ENCODE measurements at places on chromosomes 2 and 18. TPM values are rescaled to one million over a fixed set of nuclear protein-coding genes. Genes with fewer than 3 reads are reported as not detected.

GRCh38 chr2:80700961-80701360 is 396.4 kb upstream of the LRRTM1 start:
- H3K4me3 ChIP-seq: no peak overlapping the region
- no peaks in the 10 kb centered on the region for H3K27me3 ChIP-seq
- H3K36me3 ChIP-seq: no peaks in the 10 kb centered on the region
- no peaks in the 10 kb centered on the region for H3K4me1 ChIP-seq
- no peak for DNase-seq

GRCh38 chr2:206435742-206436141 is 7.6 kb upstream of the ADAM23 start:
- no peaks in the 10 kb centered on the region for H3K27me3 ChIP-seq
- no peak overlapping the region for H3K4me3 ChIP-seq
- H3K36me3 ChIP-seq: no peaks in the 10 kb centered on the region

DNA sequence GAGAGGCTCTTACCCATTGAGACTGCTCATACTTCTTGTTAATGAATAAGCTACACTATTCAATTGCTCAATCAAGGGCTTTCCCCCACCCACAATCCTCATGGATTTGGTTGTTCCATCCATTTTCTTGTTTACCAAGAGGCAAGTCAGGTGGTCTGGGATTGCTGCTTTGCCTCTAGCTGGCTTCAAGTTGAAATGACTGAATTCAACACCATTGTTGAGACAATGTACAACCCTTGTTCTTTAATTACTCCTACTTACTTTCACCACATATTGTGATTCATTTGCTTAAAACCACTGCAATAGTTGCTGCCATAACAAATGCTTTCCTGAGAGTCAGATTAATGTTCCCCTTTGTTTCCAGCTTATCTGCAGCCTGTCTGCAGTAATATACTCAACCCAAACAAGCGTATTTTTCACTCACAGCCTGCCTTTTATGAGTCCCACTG is 532.2 kb downstream of the RIT2 start:
- DNase-seq: no peak
- no peaks in the 10 kb centered on the region for H3K36me3 ChIP-seq
- H3K27me3 ChIP-seq: no peaks in the 10 kb centered on the region
- H3K27ac ChIP-seq: no peak overlapping the region

GRCh38 chr2:26330604-26331003 is 15.3 kb upstream of the SELENOI start:
- no peak overlapping the region for H3K4me3 ChIP-seq
- H3K27ac ChIP-seq: no peak overlapping the region
- H3K27me3 ChIP-seq: no peaks in the 10 kb centered on the region
- DNase-seq: no peak

- H3K4me3 ChIP-seq: no peak overlapping the region
- no peak for DNase-seq
- no peaks in the 10 kb centered on the region for H3K27me3 ChIP-seq
- no peak overlapping the region for H3K27ac ChIP-seq
- H3K36me3 ChIP-seq: no peaks in the 10 kb centered on the region
Measured at GRCh38 chr18:62838475-62839098, 123.2 kb downstream of the PHLPP1 start.

DNA sequence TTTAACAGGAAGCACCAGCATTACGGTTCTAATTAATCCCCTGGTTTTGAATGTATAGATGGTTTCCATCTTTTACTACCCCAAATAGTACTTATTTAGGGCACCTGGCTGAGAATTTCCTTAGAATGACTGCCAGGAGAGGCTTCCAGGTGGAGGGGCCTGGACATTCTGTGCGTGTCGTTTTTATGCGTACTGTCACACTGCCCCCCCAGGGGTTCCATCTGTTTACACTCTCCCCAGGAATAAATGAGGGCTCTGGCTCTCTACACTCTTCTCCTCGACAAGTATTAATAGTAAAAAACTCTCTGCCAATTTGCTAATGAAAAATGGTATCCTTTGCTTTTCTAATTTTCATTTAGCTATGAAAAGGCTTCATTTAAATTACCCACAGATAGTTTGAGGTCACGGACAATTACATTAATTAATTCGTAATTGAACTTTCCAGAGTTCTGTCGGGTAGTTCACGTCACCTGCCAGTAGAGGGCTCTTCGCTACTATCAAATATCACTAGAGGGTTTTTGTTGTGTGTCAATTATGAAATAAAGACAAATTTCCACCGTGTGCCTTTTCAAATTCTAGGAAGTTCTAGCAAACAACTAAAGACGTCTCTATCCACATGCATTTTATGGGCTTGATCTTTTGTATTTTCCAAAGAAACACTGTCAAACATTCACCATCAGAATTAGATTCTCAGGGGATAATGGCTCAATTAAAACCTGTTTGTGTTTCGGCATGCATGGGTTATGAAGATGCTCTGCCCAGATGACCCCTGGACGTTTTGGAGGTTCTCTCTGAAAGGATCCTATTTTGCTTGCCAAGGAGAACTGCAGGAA is 88.8 kb upstream of the ASB18 start:
- no peaks in the 10 kb centered on the region for H3K4me1 ChIP-seq
- no peaks in the 10 kb centered on the region for H3K36me3 ChIP-seq
- no peaks in the 10 kb centered on the region for H3K27me3 ChIP-seq

- DNase-seq: no peak
- H3K36me3 ChIP-seq: peaks cover 26% of the 10 kb centered on the region
- H3K4me1 ChIP-seq: peaks cover 31% of the 10 kb centered on the region
- no peak overlapping the region for H3K27ac ChIP-seq
Measured at GRCh38 chr2:232842689-232843088, 27.4 kb upstream of the SNORC start.

DNA sequence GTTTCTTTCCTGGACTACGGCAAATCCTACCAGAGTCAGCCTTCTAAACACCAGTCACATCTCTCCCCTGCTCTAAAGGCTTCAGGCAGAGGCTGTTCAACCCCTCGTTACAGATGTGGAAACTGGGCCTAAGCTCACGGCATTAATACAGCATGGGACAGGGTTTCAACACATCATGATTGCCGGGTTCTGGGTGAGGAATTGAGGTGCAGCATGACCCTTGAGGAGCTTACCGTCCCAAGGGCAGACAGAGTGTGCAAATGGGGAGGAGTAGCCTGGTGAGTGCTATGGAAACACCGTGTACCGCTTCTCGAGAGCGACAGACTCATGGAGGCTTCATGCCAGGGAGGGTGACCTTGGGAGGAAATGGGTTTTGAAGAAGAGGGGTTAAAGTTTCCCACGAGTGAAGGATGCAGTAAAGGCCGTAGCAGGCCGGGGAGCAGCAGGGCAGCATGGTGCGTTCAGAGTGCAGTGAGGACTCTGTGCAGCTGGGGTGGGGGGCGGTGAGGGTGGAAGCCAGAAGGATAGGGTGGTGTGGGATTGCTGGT is 51.1 kb downstream of the TGOLN2 start:
- H3K27me3 ChIP-seq: no peaks in the 10 kb centered on the region
- H3K36me3 ChIP-seq: no peaks in the 10 kb centered on the region
- no peaks in the 10 kb centered on the region for H3K4me1 ChIP-seq
- no peak overlapping the region for H3K4me3 ChIP-seq
- DNase-seq: no peak
- no peak overlapping the region for H3K27ac ChIP-seq

Gene ZSWIM2
- total RNA-seq: not detected

Gene CRACDL
- 22.1 TPM for total RNA-seq

Gene ORMDL1
- 61.7 TPM for total RNA-seq

Gene ANKRD39
- total RNA-seq: 14.3 TPM

Gene GALNT14
- total RNA-seq: 2.6 TPM

Gene RIOK3
- 57.3 TPM for total RNA-seq
